Right renal pelvis (tissue), 4 donors: ENCODE measurements at places on chromosomes 4 and X. TPM values are rescaled to one million over a fixed set of nuclear protein-coding genes. Genes with fewer than 3 reads are reported as not detected.

- no peak for DNase-seq
Observed at GRCh38 chr4:41528512-41529205, 9.3 kb upstream of the LIMCH1 start.

DNA sequence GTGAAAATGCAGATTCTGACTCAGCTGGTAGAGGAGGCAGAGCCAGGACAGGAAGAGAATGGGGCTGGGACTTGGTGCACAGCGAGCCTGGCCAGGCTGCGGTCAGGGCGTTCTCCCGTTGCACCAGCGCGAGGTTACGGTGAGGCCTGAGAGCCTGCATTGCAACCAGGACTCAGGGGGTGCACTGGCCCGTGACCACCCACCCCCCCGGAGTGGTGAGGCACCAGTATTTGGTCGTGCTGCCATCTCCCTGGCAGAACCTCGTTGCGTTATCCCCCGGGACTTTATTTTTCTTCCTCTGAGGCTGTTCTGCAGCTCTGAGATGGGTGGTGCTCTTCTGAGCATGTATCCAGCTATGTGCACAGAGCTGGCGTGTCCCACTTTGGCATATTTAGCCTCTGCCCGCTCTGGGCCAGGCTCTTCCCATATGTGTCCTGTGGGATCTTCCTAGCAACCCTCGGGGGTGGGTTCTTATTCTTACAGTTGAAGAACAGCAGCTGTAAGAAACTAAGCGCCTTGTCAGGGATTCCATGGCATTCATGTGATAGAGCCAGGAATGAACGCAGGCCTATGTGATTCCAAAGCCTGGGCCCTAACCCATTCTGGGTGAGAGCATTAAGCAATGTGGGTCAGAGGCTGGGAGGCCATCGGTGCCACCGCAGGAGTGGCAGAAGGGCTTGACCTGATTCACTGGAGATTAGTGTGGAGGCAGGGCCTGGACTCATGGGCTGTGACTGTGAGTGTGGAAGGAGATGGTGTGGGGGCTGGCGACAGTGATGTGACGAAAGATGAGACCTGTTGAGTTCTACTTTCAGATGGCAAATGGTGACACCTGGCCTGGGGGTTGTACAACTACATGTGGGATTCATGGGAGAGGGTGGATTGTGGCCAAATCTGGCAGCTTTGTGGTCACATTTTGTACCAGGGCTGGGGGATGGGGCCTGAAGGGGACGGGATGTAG lies 3.1 kb downstream of the TADA2B start:
- DNase-seq: no peak

- DNase-seq: no peak
Observed at GRCh38 chrX:154040863-154041262, 21.2 kb upstream of the IRAK1 start.

Gene PRSS48
- not detected for polyA plus RNA-seq

Gene PRDM8
- polyA plus RNA-seq: 2.3 TPM
